ENCODE measurements at places on chromosomes 12 and 14.

DNA sequence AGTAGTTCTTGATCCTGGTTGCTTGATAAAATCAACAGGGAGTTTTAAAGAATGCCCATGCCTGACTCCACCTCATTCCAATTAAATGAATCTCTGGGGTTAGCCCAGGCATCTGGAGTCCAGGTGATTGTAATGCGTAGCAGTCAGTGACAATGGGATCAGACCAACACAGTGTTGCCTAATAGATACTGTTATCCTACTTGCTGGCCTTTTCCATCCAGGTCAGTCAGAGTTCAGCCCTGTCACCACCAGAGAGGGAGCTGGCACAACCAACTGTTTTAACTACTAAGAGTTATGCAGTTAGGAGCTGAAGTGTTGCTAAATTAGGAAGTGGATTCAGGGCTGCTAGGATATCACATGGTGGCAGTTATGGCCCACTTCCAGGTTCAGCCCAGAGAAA is 107.1 kb downstream of the GPR135 start:
- DNase-seq: no peak

GRCh38 chr14:52883658-52884057 is 67.2 kb downstream of the FERMT2 start:
- DNase-seq: no peak

DNA sequence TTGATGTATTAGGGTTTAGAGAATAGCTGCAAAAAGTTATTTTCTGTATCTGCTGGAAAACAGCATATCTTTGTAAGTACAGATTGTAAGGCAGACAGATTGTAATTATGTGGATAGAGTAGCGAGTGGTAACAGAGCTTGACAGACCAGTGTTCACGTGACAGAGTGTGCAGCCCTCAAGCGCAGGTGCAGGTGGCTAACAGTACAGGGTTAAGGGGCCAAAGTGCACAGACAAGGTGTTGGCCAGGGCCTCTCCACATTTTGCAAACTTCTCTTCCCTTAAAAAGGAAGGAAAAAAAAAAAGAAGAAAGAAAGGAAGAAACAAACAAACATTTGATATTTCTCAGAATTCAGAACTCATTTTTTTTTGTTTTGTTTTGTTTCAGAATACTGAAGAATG is 25.2 kb upstream of the KLHL42 start:
- no peak for DNase-seq

DNA sequence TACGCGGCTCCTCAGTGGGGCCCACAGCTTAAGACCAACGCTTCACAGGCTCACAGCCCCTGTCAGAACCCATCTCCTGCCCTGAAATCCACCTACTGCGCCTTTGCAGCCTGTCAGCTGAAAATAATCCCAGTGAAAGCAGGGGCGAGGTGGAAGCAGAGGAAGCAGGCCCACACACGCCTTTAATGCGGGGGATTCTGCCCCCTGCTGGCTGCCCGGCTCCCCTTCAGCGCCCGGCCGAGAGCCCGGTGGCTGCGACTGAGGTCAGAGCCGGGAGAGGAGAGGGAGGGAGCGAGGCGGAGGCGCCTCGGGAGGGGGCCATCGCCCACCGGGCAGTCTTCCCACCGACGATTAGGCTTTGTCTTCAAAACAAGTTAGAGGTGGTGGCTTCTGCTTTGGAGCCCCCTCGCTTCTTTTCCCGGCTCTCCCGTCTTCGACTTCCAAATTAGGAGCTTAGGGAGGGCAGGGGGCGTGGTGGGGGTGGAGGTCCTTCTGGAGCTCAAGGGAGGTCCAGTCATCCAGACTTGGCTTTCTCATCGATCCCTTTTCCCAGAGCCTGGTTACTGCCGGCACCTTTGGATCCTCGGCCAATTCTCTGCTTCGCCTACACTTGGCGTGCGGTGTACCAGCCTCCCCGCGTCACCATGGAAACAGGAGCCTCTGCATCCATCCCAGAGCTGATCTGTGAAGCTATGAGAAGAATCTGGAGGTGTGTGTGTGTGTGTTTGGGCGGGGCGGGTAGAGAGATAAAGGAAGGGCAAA is 25.2 kb upstream of the RND1 start:
- DNase-seq: peak; percentile 69

GRCh38 chr14:76867516-76868453 is 41.6 kb downstream of the LRRC74A start:
- no peak for DNase-seq
